ENCODE measurements at places on chromosomes 12 and 14.

GRCh38 chr14:74667758-74668157 is 45.1 kb downstream of the AREL1 start:
- DNase-seq = no peak

- DNase-seq = peak; percentile 36
Measured at GRCh38 chr12:103548622-103549601, 38.2 kb upstream of the STAB2 start.

GRCh38 chr12:62700091-62700880 is 233.7 kb downstream of the MON2 start:
- no peak for DNase-seq

- no peak for DNase-seq
Measured at GRCh38 chr12:95517246-95517645, 34.0 kb downstream of the USP44 start.

DNA sequence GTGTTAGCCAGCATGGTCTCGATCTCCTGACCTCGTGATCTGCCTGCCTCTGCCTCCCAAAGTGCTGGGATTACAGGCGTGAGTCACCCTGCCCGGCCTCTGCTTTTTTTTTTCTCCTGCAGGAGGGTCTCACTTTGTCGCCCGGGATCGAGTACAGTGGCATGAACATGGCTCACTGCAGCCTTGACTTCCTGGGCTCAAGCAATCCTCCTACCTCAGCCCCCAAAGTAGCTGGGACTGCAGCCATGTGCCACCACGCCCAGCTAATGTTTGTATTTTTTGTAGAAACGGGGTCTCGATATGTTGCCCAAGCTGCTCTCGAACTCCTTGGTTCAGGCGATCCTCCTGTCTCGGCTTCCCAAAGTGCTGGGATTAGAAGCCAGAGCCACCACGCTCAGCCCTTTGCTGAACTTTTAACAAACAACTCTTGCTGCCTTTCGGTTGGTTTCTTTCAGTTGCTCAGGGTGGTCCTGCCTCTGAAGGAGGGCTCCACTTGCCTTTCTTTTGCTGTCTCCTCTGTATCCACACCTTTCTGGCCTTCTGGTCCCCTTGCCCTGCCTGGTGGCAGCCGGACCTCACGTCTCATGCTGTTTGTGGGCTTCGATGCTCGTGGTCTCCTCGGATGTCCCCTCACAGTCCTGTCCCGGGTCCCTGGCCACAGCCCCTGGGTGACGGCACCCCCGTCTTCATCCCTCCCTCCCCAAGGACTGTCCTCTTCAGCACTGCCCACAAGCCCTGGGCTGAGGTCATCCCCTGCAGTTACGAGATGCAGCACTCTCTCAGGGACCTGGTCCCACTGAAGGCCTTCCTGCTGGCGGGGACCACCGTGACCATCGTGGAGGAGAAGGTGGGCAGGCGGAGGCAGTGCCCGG is 3.8 kb upstream of the B3GNT4 start:
- no peak for DNase-seq

DNA sequence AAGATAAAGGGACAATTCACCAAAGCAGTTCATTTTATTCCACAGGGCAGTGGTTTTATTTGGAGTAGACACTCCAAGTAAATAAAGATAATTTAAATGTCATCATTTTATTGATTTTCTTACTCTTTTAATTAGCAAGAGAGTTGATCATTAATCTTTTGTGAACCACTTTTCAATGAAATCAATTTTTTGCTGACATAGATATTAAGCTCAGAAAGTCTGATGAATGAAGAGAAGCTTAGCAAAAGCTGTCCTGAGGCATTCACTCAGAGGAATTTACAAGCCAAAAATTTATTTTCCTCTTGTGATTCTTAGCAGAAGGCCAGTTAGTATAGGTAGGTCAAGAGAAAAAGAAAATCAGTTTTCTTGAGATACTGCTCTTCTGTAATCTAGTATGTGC is 618.0 kb downstream of the CCER1 start:
- no peak for DNase-seq

- DNase-seq = no peak
Measured at GRCh38 chr12:96359328-96359727, 40.9 kb downstream of the CDK17 start.

DNA sequence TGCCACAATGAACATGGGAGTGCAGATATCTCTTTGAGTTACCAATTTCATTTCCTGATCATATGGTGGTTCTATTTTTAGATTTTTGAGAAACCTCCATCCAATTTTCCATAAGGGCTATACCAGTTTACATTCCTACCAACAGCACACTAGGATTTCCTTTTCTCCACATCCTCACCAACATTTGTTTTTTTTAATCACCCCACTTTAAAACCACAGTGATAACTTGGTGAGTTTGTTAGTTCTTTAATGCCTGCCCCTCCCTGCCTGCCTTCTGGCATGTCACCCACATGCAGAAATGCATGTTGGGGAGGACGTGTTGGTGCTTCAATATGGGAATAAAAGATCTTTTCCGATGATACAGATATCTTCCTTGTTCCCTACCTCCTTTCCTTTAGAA is 167.9 kb downstream of the CAND1 start:
- DNase-seq = no peak

DNA sequence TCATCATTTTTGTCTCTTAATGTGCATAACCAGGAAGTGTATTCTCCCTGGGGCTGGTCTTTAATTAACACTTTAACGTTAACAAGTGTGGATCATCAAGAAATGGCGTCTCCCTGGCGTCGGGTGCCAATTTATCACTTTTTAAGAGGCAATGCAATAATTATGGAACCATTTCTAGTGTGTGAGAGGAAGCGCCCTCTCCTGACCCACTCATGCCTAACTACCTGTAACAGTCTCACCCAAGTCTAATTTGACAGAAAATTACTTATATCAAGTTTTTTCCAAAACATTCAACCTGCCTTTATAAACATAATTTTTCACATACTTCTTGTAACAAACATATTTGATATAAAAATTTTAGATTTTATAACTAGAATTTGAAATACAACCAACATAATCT is 905.3 kb upstream of the MDGA2 start:
- no peak for DNase-seq

GRCh38 chr12:29463198-29463597 is 34.3 kb downstream of the OVCH1 start:
- no peak for DNase-seq

DNA sequence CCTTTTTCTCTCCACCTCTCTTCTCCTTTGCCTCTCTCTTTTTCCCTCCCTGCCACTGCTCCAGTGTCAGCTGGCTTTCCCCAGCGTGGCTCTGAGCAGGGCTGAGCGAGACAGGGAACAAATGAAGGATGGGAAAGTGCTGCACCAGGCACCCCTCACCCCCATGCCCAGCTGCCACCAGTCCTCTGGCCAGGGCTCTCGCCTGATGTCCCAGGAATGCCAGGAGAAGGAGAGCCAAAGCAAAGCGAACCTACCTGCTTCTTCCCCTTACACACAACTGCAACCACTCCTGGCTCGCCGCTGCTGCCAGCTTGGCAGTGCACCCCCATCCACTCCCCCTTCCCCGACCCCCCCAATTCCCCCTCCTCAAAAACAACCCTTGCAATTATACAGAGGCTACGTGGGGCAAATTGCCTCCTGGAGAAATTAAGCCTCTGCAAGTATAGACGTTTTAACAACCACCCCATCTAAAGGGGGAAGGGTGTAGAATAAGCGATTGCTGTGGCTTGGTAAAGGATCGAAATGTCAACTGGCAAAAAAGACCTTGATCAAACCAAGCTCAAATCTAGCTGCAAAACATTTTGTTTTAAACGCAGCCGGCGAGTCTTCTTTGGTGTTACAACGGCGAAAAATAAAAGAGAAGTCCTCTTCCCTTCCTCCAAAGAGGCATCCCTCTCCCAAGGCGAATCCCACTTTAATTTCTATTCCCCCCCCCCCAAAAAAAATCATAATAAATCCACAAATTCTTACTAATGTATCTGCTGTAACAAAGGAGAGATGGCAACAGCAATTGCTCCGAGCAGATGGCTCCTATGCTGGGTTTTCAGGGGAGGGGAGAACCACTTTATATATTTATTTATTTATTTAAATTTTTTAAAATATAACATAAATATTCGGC is 2.9 kb downstream of the BCL11B start:
- no peak for DNase-seq

GRCh38 chr14:71585361-71585760 is 346.9 kb upstream of the RGS6 start:
- DNase-seq = no peak

GRCh38 chr14:92321701-92322100 is 1.3 kb upstream of the SLC24A4 start:
- DNase-seq = no peak

- no peak for DNase-seq
Measured at GRCh38 chr12:56190695-56191155, 1.4 kb upstream of the SMARCC2 start.

- no peak for DNase-seq
Measured at GRCh38 chr12:117120787-117121186, 21.6 kb upstream of the TESC start.

DNA sequence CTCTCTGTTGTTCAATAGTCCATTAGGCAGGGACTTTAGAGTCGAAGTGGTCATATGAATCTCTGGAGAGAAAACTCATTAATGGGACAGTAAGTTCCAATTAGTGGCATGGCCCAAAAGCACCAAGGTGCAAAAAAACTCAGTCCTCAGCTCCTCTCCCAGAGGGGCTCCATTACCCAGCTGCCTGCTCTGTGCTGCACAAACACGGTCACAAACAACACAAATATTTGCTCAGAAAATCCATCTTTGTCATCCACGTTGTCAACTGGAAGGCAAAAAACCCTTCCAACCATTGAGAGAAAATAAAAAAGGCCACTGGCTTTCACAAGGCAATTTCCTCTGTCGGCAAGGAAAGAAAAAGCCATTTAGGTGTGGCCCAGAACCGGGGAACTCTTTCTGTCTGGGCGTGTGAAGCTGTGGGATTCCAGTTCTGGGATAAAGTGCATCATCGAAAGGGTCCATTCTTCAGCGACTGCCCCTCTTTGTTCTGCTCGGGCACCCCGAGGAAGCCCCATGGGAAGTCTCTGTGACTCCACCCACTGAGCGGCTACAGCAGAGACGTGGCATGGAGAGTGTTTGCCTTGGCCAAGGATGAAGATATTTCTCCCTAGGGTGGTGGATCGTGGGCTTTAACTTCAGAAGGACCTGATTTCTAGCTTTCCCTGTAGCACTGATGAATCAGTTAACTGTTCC is 137.6 kb downstream of the VRK1 start:
- no peak for DNase-seq

GRCh38 chr12:56223571-56224101 is 506 bp upstream of the NABP2 start:
- DNase-seq = no peak

- no peak for DNase-seq
Measured at GRCh38 chr14:72690324-72690723, 203.6 kb downstream of the DPF3 start.

DNA sequence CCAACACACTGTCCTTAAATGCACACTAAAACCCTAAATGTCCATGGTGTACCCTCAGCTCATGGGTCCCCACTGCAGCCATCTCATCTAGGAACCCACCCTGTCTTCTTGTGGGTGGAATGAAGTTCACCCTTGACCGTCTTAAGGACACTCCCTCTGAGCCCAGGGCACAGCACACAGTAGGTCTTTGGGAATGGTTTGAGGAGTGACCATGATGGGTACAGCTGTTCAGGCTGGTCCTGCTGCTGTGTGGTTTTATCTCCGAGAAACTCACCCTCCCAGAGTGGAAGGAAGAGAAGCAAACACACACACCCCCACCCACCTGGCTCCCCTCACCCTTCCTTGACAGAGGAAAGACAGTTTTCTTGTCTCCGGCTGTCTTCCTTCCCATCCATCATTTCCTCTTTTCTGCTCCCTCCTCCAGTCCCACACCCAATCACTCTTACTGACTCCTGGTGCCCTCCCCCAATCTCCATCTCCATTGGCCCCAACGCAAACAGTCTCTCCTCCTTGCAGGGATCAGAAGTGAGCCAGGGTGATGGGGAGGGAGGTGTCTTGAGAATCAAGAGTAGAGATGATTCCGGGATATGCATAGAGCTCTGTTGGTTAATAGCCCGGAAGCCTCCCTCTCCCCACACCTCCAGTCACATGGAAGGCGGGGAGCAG is 105.9 kb upstream of the LHX5 start:
- DNase-seq = no peak

- no peak for DNase-seq
Measured at GRCh38 chr14:61126603-61127498, 145.8 kb downstream of the SLC38A6 start.

- DNase-seq = no peak
Measured at GRCh38 chr12:18165889-18166288, 75.9 kb upstream of the RERGL start.

GRCh38 chr14:55074662-55075061 is 23.2 kb downstream of the MAPK1IP1L start:
- DNase-seq = no peak

GRCh38 chr12:46124848-46125619 is 134.7 kb upstream of the SCAF11 start:
- DNase-seq = peak; percentile 33

- no peak for DNase-seq
Measured at GRCh38 chr14:102949062-102949800, 26.8 kb downstream of the AMN start.

- DNase-seq = no peak
Measured at GRCh38 chr14:44468771-44469170, 38.3 kb downstream of the FSCB start.

- no peak for DNase-seq
Measured at GRCh38 chr12:57479376-57480115, at the start of gene ARHGAP9. Gene ARHGAP9 (minus strand): TSS chr12:57479866. CDS start chr12:57479406, 460 bp downstream.

DNA sequence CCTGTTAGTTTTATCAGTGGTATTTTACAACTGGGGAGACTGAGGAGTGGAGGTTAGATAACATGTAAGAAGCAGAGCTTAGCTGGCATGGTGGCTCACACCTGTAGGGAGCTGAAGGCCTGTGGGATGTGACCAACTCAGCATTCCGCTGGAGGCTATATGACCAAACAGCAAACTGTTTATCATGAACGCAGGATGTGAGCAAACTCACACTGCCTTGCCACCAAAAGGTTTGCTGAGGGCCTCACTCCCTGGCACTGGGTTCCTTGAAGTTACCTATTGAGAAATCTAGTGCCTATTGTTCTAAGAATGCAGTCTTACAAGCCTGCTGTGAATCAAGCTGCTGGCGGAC is 23.4 kb downstream of the JKAMP start:
- no peak for DNase-seq

DNA sequence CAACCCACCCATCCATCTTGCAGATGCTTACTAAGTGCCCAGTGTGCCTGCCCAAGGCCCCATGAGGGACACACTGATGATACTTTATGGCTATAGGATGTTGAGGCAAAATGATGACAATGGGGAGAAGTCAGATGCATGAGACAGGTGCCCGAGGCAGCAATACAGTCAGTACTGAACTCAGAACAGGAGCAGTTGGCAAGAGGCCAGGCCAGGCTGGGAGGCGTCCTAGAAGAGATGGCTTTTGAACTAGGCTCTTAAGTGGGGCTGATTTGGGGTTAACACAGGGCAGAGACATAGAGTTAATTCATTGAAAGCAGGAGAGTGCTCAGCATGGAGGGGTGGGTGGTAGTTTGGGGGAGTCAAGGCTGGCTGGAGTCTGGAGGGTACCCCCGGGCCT is 15.6 kb downstream of the PLBD2 start:
- no peak for DNase-seq

DNA sequence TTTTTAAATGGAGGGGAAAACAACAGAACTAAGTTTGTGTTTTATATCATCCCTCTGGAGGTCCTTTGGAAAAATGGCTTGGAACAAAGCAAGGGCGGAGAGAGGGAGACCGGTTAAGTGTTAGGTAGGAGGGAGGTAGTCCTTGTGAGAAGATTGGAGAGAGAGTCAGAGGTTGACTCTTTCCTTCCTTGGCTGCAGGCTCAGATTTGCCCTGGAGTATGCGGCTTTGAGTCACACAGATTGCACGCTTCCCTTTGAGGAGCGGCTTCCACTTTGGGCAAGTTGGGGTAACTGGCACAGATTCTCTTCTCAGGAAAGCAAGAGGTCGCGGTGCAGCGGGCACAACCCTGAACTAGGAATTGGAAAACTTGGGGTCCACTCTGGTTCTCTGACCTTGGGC is 9.9 kb downstream of the SOCS2 start:
- DNase-seq = no peak
